ENCODE measurements at places on chromosomes 3 and 15. TPM values are rescaled to one million over a fixed set of nuclear protein-coding genes. Genes with fewer than 3 reads are reported as not detected.

PLOD2 gene
- 2.0 TPM for total RNA-seq

GRCh38 chr3:52159503-52159902 is 5.3 kb upstream of the POC1A start:
- DNase-seq, result no peak

GRCh38 chr3:145857956-145858355 is 303.0 kb downstream of the PLOD2 start:
- no peak for DNase-seq

GRCh38 chr3:52250122-52250521 is 4.6 kb downstream of the PPM1M start:
- DNase-seq, result no peak

MYO5C gene
- total RNA-seq, result 0.54 TPM

ATP2B2 gene
- not detected for total RNA-seq

DNA sequence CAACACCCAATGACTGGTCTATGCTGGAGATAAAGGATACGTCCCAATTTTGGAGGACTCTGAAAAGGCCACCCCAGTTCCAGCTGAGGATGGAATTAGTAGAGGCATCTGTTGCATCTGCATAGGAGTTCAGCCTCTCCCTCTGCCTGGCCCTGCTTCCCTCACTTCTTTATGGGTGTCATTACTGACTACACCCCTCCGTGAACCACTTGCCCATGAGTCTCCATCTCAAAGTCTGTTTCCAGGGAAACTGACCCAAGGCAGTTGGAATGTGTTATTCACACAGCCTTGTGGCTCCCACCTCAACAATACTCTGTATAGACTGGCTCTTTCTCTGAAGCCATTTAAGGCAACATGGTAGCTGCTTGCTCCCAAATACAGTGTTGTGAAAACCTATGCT is 21.4 kb upstream of the PCOLCE2 start:
- DNase-seq, result no peak

MESP2 gene
- not detected for total RNA-seq

GRCh38 chr3:189144645-189145044 is 27.1 kb upstream of the TPRG1 start:
- DNase-seq, result peak; percentile 17

CDC25A gene
- total RNA-seq, result 50.9 TPM

- DNase-seq, result no peak
These were observed 2.8 kb downstream of the SHISA5 start for GRCh38 chr3:48501196-48501595.

DNA sequence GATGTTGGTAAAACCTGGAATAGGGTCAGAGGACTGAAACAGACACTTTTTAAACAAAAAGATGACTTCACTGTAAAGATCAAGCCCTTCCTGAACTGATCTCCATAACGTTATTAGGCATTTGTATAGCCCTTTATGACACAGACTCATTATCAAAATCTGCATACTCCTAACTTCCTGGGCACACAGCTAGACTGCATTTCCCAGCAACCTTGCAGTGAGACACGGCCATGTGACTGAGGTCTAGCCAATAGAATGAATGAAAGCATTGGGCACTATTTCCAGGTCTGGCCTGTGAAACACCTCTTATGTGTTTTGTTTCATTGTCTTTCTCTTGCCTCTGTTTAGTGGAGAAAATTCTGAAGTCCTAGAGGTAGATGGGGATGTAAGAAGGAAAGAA is 270.4 kb downstream of the NR1D2 start:
- no peak for DNase-seq

SLC22A13 gene
- 0.78 TPM for total RNA-seq

GRCh38 chr3:23217872-23218554 is 14.9 kb downstream of the UBE2E2 start:
- no peak for DNase-seq

CPNE9 gene
- total RNA-seq, result 0.93 TPM

COX5A gene
- total RNA-seq, result 290 TPM

GRCh38 chr3:141846050-141846433 is 30.4 kb upstream of the ATP1B3 start:
- DNase-seq, result no peak

ZIC1 gene
- total RNA-seq, result not detected

DNA sequence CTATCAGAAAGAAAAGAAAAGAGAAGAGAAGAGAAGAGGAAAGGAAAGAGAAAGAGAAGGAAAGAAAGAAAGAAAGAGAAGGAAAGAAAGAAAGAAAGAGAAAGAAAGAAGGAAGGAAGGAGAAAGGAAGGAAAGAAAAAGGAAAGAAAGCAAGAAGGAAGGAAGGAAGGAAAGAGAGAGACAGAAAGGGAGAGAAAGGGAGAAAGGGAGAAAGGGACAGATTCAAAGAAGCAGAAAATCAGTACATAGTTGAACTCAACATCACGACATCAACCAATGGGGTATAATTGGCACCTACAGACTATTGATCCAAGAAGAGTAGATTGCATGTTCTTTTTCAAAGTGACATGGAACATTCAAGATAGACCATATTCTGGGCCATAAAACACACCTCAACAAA is 45.2 kb downstream of the HOMER2 start:
- DNase-seq, result no peak

- no peak for DNase-seq
These were observed 179.4 kb upstream of the DPH6 start for GRCh38 chr15:35725353-35725752.

- DNase-seq, result no peak
These were observed 36.4 kb downstream of the CCDC80 start for GRCh38 chr3:112604536-112604935.

GRCh38 chr3:114231616-114232015 is 5.8 kb downstream of the ZNF80 start:
- peak; percentile 19 for DNase-seq

- no peak for DNase-seq
These were observed 459.4 kb upstream of the TPRG1 start for GRCh38 chr3:188712248-188712924.

DNA sequence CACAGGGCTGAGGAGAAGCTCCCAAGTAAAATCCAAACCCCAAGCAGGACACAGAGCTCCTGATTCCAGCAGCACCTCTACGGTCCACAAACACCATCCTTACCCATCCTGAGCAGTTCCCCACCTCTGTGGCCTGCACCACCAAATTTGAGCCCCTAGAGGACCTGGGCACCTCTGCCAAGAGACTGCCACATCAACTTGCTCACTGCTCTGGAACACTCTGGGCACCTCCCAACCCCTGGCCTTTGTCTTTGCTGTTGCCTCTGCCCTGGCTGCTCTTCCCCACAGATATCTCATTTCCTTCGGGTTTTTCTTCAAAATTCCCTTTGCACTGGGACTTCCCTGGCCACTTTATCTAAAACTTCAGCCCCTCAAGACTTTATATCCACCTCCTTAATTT is 5.8 kb downstream of the RLBP1 start:
- DNase-seq, result no peak

- DNase-seq, result no peak
These were observed 280.3 kb downstream of the XXYLT1 start for GRCh38 chr3:194990454-194991337.

GRCh38 chr3:182527745-182528144 is 265.6 kb upstream of the ATP11B start:
- no peak for DNase-seq

CCK gene
- total RNA-seq, result not detected

- no peak for DNase-seq
These were observed 457.7 kb upstream of the THRB start for GRCh38 chr3:24952388-24952787.

STXBP5L gene
- not detected for total RNA-seq

COL6A6 gene
- not detected for total RNA-seq

PPP1R14D gene
- not detected for total RNA-seq

FHIT gene
- 22.6 TPM for total RNA-seq

All from activated T-helper 1 cell treated with anti-CD3 and anti-CD28 coated beads, Interleukin-12 subunit alpha, Interleukin-12 subunit beta, Interleukin-2, Interleukin-4 antibody, amounts not matched to agents 30 ng/mL and 10 ng/mL and 1 ng/mL, durations not matched to agents 14 hours and 24 hours and 36 hours (primary cell).